RPMI7951 (cell line): ENCODE measurements at places on chromosomes 7 and 10. TPM values are rescaled to one million over a fixed set of nuclear protein-coding genes. Genes with fewer than 3 reads are reported as not detected.

ZPBP gene
- total RNA-seq = not detected in 2 replicates

FAM25G gene
- not detected in 2 replicates for total RNA-seq

PCLO gene
- total RNA-seq = 1.2 and 1.3 TPM in 2 replicates

SUPV3L1 gene
- 15.3 and 17.5 TPM in 2 replicates for total RNA-seq

SLC29A3 gene
- total RNA-seq = 0.39 and 1.2 TPM in 2 replicates
